ENCODE measurements at places on chromosomes 1 and 21.

DNA sequence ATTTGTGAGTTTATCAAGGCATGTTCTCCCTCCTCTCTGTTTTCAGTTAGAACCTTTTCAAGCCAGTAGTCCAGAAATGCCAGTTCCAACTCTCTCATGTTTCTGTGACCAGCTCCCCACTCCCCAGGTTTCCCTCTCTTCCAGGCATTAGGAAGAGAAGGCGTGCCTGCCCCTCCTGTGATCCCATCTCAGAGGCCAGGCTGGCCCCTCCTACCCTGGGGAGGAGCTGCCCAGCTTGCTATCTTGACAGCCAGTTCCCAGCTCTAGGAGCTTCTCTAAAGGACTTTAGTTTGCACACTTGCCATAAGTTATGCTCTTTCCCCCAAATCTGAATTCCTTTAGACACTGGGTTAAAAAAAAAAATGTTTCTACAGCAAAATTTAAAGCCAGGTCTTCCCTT, 8.9 kb downstream of the HYI start:
- no peak for DNase-seq

DNA sequence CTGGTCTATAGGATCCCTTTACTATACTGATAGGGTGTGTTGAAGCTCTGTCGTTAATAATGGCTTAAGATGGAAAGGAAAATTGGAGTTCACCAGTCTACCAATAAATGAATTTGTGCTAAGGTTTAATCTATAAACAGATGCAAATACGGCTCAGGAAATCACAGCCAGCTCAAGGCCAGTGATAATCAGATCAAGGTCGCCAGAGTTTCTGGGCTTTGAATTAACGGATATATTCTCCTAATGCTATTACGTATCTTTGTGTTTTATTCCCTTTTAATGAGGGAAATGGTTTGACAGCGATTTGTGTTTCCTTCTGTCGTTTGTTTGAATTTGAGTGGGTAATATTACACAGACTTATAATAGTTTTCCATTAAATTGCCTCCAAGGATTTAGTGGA, 279.6 kb downstream of the BACH1 start:
- DNase-seq: no peak

DNA sequence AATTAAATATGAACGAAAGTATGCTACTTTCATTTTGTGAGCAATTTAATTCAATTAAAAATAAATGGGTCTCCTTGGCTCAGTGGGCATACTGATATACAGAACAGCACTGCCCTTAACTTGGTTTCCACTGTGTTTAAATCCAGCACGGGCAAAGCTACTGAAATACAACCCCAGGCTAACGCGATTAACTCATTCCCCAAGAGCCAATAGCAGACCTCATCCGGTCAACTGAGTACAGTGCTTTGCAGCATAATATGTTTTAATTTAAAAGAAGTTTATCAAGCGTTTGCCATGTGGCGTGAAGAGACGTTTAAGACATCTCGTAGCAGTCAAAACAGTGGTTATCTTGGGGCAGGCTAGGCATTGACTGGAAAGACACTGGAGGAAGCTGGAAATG, 118.6 kb downstream of the PROX1 start:
- DNase-seq: no peak

GRCh38 chr21:38918607-38919346, 113.0 kb downstream of the ETS2 start:
- DNase-seq: no peak

DNA sequence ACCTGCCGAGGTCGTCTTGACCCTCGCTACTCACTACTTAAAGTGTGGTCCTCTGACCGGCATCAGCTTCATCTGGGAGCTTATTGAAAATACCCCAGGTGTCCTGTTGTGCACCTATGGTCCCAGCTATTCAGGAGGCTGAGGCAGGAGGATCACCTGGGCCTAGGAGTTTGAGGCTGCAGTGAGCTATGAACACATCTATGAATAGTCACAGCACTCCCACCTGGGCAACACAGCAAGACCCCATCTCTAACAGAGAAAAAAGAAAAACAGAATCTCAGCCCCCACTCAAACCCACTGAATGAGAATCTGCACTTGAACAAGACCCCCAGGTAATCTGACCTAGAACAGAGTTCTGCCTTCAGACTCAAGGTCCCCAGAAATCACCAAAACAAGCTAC, 8.7 kb upstream of the OLIG1 start:
- no peak for DNase-seq

DNA sequence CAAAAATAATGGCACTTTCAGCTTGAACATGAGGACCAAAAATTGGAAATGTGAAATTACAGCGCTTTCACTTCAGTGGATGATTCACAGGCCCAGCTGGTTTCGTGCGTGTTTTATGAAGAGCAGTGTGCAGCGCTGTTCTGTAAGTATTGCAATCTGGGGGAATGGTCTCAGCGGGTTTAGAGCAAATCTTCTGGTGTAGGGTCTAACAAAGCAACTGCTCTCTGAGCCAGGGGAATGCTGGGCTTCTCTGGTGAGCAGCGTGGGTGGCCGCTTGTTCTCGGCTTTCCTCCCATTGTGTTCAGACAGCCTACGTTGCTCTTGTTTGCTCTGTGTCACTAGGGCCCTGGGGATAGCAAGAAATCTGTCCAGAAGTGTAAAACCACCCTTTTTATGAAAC, 42.4 kb upstream of the GADD45A start:
- no peak for DNase-seq

GRCh38 chr1:93474321-93474720, 26.4 kb downstream of the FNBP1L start:
- no peak for DNase-seq

DNA sequence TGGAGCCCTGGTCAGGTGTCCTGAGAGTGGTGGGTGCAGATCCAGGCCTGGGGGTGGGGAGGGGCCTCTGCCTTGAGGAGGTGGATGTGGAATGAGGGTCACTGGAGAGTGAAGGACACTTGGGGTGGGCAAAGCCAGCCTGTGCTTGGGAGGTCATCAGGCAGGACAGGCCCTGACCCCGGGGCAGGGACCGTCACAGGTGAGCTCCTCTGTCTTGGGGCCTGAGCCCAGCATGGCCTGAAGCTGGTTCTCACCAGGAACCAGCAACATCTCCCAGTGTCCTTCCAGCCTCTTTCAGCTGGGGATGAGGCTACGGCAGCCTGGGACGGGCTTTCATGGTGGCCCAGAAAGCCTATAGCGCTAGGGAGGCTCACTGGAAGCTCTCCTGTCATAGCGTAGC, 831 bp upstream of the KRTAP10-2 start:
- no peak for DNase-seq

GRCh38 chr1:245108246-245108645, 46.5 kb upstream of the KIF26B start:
- DNase-seq: no peak

DNA sequence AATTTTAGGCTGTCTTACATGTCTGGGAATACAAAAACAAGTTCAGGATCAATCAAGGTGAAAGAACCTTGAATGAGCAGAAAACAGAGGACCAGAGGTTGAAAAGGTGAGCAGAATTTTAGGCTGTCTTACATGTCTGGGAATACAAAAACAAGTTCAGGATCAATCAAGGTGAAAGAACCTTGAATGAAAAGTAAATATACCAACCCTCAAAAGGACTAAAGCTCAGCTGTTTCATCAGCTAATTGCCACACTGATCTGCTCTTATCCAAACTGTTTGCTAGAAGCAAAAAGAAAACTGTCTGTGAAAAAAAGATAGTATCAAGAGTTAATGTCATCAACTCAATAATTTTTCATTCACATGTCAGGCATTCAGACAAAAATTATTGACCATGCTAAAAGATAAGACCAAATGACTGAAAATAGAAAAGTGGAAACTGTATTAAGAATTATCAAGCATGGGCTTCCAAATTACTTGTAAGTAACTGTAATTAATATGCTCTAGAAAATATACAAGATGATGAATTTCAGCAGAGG, 69.2 kb downstream of the LTN1 start:
- DNase-seq: no peak

- peak; percentile 15 for DNase-seq
Observed at GRCh38 chr1:247448107-247448791, 9.7 kb downstream of the OR2B11 start.

DNA sequence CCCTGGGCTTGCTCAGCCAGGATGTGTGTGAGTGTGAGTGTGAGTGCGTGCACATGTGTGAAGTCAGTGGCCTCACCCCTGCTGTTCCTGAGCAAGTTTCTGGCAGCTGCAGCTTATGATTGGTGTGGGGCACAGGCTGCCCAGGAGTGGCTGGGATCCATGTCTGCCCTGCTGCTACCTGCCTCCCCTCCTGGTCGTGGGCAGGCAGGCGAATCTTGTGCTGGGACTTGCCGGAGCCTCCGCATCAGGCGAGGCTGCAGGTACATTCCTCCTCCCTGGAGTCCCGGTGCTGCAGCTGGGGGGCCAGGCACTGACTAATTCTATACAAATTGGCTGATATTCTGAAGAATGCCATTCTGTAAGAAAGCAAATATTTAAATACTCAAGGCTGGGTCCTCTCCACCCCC, 85.6 kb upstream of the WNT4 start:
- DNase-seq: no peak

Data from stimulated activated CD4-positive, alpha-beta T cell treated with anti-CD3 and anti-CD28 coated beads, Interleukin-12 subunit alpha, Interleukin-12 subunit beta, amount 100 ng/mL, for 4 hours (primary cell).